ENCODE measurements at places on chromosomes 6 and 20.

- DNase-seq = no peak
These were observed 48.7 kb upstream of the BTN3A2 start for GRCh38 chr6:26316291-26316690.

DNA sequence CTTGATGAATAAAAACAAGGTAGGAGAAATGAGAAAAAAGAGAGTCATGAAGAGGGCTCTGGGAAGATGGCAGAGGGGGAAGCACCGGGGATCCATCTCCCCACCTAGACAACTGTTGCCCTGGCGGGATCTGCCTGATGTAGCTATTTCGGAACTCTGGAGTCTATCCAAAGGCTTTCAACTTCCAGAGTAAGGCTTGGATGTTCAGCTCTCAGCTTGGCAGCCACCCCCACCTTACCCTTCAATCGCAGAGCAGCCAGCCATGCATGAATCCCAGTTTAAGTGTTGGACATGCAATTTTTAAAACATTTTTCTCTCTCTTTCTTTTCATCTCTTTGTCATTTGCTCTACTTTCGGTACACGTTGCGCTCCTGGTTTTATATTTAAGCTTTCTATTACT is 275.9 kb upstream of the EXOC2 start:
- no peak for DNase-seq

DNA sequence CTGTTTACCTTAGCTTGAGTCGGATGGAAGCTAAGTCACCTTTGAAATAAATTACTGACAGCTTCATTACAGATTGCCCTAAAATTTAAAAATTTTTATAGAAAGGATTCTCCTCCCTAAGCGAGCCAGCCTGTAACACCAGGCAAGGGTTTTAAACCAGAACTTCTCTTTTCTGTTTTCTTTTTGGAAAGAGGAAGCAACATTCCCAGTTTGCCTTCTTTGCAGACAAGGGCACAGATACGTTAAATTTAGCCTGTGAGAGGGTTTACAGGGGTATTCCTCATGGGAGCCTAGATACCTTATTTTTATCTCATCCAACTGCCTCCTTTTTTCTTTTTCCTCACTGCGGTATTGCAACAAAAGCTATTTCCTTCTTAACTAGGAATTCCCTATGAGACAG is 45.0 kb downstream of the GNAS start:
- DNase-seq = no peak

- no peak for DNase-seq
These were observed 55.9 kb upstream of the TRAF3IP2 start for GRCh38 chr6:111661541-111662061.

DNA sequence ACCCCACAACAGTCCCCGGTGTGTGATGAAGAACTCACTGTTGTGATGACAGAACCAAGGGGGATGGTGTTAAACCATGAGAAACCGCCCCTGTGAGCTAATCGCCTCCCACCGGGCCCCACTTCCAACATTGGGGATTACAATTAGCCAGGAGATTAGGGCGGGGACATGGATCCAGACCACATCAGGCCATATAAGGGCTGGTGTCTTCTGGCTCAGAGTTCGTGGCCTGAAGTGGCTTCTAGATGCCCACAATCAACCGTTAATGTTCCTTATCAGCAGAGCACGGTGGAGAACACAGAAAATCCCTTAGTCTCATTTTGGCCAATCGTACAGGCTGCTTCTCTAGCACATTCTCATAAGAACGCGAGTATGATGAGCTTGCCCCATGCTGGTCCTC is 10.9 kb upstream of the MAS1 start:
- DNase-seq = no peak

DNA sequence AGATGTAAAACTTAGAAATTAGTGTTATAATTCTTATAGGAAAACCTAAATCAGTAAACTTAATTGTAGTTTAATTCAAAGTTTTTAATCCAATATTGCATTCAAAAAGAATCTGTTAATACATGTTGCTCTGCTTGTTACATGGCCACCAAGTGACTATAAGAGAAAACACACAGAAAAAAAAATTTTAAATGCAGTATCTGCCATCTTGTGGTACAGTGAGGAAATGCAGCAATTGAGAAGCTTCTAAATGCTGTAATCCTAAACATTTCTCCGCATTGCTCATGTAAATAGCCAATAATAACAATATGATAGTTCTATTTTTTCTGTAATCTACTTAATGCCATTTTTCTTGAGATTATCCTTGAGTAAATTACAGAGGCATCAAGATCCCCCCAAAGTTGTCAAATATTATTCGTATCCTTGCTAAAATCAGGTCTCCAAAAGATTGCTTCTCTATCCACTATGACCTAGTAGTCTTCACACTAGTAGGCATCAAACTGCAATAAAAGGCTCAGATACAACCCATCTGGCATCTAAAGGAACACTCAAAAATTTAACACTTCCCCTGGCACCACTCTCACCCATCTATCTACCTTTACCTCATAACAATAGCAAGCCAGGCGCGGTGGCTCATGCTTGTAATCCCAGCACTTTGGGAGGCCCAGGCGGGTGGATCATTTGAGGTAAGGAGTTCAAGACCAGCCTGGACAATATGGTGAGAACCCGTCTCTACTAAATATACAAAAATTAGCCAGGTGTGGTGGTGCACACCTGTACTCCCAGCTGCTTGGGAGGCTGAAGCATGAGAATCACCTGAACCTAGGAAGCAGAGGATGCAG is 34.6 kb downstream of the HDAC2 start:
- DNase-seq = peak; percentile 20

GRCh38 chr6:132400555-132400882 is 756 bp downstream of the MOXD1 start:
- no peak for DNase-seq

DNA sequence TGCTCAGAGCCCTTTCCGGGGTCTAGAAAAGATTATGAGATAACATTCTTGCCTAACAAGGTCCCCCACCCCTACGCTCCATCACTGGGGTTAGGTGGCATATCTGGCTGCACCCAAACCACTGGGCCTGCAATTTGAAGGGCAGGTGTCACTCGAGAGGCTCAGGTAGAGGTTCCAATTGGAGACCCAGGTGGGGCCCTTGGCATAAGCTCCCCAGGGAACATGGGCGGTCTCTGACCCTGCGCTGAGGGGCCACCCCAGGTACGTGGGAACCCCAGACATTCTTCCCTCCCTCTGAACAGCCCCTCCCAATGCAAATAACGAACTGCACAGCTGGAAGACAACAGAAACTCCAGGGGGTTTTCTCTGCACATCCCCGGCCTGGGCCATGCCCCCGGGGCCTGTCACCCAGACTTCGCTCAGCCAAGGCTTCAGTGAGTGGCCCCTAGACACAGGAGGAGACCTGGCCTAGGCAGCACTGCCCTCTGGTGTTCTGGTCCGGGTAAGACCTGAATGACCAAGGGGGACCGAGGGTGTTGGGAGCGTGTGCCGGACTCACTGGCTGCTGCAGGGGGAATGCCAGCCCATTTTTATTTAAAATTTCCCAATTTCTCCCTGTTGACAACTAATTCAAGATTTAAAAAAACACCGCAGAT is 47.5 kb downstream of the DSTN start:
- peak; percentile 44 for DNase-seq

- no peak for DNase-seq
These were observed 398.3 kb downstream of the C6orf118 start for GRCh38 chr6:164911151-164911550.

GRCh38 chr6:89610149-89610642 is 28.4 kb downstream of the LYRM2 start:
- DNase-seq = peak; percentile 43

- DNase-seq = no peak
These were observed 8.9 kb downstream of the TGIF2 start for GRCh38 chr20:36582322-36582721.

DNA sequence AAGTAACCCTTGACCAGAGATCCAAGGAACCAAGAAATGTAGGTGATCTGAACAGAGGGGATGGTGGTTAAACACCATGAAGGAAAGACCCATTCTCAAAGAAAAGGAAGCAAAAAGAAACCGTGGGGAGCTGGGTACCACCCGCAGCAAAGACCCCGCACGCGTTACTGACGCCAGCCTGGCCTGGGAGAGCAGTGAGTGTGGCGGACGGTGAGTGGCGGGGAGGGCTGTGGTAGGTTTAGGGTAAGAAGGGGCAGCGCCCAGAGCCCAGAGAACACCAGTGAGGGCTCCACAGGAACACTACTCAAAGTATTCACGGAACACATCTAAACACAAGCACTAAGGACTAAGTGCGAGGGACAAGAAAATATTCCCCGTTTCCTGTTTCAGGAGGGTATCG is 4.2 kb downstream of the GMEB2 start:
- DNase-seq = no peak

GRCh38 chr6:112086744-112087135 is 542 bp downstream of the TUBE1 start:
- DNase-seq = peak; percentile 28

GRCh38 chr20:41654884-41655283 is 36.7 kb upstream of the CHD6 start:
- peak; percentile 40 for DNase-seq

Data from urothelium cell line (cell line).